ENCODE measurements at places on chromosomes 5 and 9.

GRCh38 chr5:151663617-151664293 lies 23.0 kb downstream of the SPARC start:
- DNase-seq = no peak

DNA sequence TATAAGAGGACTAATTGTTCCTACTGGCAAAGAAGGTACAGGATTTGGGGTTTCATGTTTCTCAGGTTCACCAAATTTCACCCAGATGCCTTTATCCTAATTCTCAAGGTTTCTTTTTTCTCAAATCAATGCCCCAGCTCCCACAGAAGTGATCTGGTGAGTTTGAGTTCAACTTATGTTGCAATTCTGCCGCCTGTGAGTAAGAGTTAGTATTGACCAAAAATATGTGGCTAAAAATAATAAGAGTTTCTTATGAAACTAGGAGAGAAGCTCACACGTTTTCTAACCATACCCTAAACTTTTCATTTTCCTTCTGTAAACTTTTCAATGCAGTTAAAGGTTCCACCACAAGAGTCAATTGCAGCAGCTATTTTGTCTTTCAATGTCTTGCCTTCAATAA lies 15.1 kb downstream of the SLCO6A1 start:
- no peak for DNase-seq

- DNase-seq = no peak
Measured at GRCh38 chr5:123496892-123497291, 15.1 kb upstream of the CSNK1G3 start.

DNA sequence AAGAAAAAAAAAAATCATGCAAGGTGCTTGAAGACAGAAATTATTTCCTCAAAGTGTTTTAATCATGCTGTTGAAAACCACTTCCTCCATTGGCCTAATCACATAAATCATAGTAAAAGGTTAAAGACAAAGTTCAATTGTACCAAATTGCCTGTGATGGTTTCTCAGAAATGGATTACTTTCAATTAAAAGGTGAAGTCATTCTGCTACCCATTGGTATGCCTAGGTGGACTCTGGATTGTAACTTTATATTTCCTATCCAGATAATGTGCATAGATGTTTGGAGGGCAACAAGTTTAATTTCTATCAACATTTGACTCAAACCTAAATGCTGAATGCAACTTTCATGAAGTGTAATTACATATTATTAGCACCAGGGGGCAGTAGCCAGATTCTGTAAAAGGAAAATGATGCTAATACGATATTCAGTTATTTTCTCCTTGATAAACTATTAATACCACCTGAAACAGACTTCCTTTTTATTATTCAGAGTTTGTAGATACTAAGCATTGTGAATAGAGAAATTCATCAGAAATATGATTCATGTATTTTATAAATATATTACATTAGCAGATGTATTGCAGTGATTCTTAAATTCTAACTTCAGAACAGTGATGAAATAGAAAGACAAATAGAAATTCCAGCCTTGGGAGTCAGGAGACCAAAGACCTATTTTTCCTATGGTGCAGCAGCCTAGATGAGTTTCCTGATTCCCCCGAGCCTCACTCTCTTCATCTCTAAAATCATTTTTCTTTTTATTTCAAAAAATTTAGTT lies 148.2 kb downstream of the CAAP1 start:
- DNase-seq = no peak

- no peak for DNase-seq
Measured at GRCh38 chr9:90795871-90796317, 5.7 kb upstream of the SYK start.

DNA sequence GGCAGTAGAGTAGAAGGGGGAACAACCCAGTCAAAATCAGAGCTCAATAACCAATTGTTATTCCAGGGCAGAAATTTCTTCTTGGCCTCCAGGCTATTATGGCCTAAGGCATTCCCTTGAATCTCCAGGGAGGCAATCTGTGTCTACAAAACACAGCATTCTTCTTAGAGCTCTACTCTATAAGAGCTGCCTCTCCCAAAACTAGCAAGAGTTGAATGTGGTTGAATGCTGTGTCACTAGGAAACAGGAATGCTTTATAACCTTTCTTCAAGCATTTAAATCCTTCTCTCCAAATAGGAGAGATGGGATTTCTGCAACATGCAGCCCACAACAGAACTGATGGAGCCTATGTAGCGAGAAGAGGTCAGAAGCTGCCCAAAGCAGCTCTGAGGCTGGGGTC lies 97.1 kb upstream of the APC start:
- DNase-seq = no peak

DNA sequence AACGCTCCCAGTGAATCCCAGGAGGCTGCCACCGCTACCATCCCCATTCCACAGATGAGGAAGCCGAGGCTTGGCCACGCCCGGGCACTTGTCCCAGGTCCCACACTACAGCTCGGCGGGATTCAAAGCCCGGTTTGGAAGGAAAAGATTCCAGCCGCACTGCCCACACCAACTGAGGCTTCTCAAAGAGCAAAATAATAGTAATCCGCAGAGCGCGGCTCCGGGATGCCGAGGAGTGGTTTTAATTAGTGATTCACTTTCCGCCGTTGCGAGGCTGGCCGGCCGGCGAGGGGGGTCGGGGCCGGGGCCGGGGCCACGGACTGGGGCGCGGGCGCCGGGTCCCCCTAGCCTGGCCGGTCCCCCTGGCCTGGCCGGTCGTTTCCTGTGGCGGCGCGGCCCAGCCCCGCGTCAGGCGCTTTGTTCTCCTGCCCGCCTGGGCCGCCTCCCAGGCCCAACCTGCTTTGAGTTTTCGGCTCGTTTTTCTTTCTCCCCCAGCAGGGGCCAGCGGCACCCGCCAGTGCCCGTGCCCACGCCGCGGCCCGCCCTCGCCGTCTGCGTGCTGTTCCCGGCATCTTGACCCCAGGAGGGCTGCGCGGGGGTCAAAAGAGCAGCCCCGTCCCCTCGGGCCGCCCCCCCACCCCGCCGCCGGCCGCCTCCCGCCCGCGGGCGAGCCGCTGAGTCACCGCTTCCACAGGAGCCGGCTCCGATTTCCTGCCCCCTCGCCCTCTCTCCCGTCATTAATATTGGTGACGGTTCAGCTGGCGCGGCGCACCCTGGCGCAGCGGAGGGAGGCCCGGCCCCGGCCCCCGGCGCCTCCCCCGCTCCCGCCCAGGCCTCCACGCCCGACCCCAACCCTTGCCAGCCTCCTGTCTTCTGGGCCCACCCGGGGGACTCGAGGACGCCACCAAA lies 31.2 kb downstream of the FGF18 start:
- no peak for DNase-seq

DNA sequence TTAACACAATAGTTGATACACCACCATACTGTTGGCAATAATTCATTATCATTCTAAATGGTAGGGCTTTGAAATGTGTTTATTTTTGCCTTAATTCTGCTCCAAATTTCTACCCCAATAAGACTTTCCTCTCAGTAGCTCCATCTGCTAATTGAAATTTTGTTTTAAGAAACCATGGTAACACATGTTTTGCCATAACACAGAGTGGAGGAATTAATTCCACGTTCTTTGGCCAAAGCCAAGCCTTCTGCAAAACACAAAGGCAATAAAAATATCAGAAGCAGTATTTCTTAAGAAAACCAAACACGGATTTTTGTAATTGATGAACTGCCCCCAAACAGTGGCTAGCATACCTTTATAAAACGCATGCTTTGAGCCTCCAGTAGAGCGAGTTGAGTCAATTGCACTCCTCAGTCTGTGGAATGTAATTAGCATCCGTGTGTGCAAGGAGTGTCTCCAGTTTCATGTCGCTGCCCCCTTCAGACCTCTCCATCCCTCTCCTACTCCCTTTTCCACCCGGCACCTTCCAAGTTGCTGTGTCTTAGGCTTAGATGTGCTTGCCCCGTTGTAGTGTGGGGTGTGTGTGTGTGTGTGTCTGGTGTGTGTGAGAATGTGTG lies 58.2 kb upstream of the CKS2 start:
- DNase-seq = no peak

GRCh38 chr5:151614565-151614964 lies 23.4 kb upstream of the FAT2 start:
- DNase-seq = no peak

GRCh38 chr9:76161106-76161505 lies 233.1 kb downstream of the RFK start:
- no peak for DNase-seq

DNA sequence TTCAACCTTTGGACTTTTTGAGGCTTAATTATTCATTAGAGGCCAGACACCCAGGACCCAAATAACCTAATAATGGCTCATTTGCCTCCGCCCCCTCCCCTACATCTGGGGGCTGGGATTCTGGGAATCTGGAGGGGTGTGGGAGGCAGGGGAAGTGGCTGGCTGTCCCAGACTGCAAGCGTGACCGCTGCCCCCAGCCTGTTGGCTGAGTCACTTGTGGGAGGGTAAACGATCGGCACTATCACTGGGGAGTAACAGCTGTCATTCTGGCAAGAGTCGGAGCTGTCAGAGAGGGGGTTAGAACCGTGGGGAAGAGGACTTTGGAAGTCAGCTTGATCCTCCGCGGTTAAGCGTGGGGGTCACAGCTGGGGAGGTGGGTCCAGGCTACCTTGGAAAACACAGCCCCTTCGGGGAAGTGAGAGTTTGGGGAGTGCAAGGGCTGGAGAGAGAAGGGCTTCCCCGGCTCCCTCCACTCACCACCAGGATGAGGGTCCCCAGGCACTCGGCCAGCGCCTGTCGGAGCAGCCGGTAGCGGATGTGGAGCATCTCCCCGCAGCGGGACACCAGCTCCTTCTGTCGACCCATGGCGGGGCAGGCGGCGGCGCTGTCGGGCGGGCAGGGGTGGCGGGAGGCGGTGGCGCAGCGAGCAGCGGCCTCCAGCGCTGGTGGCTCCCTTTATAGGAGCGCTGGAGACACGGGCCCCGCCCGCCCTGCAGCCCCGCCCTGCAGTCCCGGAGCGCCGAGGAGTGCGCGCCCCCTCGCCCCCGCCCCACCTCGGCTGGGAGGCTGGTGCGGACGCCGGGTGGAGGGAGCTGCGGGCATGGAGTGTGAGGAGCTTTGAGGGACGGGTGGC lies at the start of gene AQP3:
TSS of gene AQP3 (minus strand) at position 648 of the 853 bp plus-strand sequence. CDS start at position 585, 63 bp downstream.
- DNase-seq = peak; percentile 11

GRCh38 chr5:35073160-35073559 lies 25.4 kb upstream of the AGXT2 start:
- no peak for DNase-seq

GRCh38 chr9:135240871-135241311 lies 153.4 kb downstream of the OLFM1 start:
- no peak for DNase-seq

- DNase-seq = no peak
Measured at GRCh38 chr9:82132024-82132423, 143.5 kb downstream of the SPATA31D1 start.

- DNase-seq = no peak
Measured at GRCh38 chr9:125541840-125542243, 165.2 kb downstream of the MAPKAP1 start.

DNA sequence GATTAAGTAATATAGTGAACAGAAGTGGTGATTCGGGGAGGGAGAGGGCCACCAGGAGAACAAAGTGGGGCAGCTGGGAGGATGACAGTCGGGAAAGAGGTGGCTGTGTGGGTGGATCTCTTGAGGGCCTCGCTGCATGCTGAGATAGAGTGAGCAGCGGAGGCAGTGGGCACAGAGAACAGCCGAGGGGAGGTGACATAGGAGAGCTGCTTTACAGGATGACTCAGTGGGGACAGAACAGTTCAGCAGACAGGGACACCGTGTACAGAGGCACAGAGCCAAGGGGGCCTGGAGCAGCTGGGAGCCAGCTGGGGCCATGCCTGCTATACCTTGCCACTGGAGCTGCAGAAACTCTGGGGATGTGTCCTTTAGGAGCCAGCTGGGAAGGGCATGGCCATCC lies 273.9 kb downstream of the GADD45G start:
- DNase-seq = no peak

GRCh38 chr5:10839118-10839517 lies 78.1 kb upstream of the DAP start:
- DNase-seq = no peak

DNA sequence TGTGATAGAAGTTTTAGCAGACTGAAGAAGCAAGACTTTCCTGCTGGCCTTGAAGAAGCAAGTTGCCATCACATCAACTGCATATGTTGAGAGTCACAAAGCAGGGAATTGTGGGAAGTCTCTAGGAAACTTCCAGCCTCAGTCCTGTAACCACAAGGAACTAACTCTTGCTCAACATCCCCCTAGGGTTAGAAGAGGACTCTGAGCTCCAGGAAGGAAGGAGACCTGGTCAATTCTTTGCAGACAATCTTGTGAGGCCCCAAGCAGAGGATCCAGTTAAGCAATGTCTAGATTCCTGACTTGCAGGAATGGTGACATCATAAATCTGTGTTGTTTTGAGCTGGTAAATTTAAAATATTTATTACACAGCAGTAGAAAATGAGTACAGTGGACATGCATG lies 18.6 kb upstream of the ZNF366 start:
- no peak for DNase-seq

- DNase-seq = no peak
Measured at GRCh38 chr9:89523948-89524347, 26.0 kb upstream of the SEMA4D start.

DNA sequence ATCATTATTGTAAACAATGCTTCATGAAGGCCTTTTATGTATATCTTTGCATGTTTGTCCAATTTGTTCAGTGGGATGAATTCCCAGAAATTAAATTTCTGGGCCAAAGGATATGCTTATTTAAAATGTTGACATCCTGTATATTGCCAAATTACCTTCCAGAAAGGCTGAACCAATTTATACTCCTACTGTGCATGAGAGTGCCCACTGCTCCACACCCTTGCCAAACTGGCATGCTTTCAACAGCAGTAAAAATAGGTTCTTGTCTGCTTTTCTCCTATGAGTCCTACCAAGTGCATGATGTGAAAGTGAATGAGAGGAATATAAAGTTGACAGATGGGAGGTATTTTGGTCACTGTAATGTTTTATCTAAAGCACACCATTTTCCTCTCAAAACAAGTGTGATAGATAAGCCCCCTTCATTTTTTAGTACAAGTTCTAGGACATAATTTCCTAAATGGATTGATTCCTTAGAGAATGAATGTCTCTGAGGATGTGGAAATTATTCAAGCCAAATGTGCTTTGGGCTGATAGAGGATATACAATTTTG lies 70.5 kb upstream of the ERBIN start:
- no peak for DNase-seq

DNA sequence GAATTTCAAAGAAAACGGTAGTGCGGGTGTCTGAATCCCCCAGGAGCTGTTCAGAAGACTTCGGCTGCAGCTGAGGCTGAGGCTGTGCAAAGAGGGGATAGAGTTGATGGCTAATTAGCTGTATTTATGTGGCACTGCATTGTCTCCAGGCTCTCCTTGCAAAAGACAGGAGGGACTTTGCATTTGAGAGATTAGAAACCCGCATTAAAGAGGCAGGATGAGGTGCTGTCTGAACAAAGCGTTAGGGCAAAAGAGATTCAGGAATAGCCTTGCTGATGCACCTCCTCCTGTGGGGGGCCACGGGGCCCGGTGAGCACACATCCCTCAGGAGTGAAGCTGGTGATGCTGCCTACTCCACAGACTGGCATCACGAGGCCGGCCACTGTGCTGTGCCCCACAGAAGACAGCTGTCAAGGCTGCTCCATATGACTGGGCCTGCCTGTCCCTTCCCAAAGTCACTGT lies 343.6 kb upstream of the DAP start:
- no peak for DNase-seq

GRCh38 chr5:14143546-14143840 lies 351 bp downstream of the TRIO start:
- DNase-seq = no peak

- DNase-seq = no peak
Measured at GRCh38 chr9:98365227-98365669, 109.8 kb upstream of the TBC1D2 start.

GRCh38 chr9:97773723-97774122 lies 76.6 kb upstream of the XPA start:
- DNase-seq = no peak

GRCh38 chr5:168940712-168941111 lies 360.2 kb downstream of the SLIT3 start:
- no peak for DNase-seq

- no peak for DNase-seq
Measured at GRCh38 chr9:5459289-5459829, 9.0 kb downstream of the CD274 start.
